ENCODE measurements at places on chromosomes 6 and 20. TPM values are rescaled to one million over a fixed set of nuclear protein-coding genes. Genes with fewer than 3 reads are reported as not detected.

DNA sequence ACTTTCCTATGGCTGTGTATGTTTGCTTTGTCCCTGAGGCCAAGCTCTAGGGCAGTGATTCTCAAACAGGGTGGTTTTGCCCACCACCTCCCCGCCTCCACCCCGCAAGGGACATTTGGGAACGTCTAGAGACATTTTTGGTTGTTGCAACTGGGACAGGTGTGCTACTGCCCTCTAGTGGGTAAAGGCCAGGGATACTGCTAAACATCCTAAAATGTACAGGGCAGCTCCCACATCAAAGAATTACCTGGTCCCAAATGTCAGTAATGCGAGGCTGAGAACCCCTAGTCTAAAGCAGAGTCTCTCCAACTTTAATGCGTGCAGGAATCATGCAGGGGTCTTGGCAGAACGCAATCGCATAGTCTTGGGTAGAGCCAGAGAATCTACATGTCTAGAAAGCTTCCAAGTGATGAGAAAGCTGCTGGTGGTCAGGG is 5.1 kb downstream of the KCNS1 start:
- H3K4me3 ChIP-seq, result no peak overlapping the region
- no peaks in the 10 kb centered on the region for H3K4me1 ChIP-seq
- no peak overlapping the region for H3K27ac ChIP-seq
- H3K36me3 ChIP-seq, result no peaks in the 10 kb centered on the region
- H3K27me3 ChIP-seq, result peaks cover 14% of the 10 kb centered on the region
- peak; percentile 46 for DNase-seq

BPI gene
- polyA plus RNA-seq, result not detected

DNA sequence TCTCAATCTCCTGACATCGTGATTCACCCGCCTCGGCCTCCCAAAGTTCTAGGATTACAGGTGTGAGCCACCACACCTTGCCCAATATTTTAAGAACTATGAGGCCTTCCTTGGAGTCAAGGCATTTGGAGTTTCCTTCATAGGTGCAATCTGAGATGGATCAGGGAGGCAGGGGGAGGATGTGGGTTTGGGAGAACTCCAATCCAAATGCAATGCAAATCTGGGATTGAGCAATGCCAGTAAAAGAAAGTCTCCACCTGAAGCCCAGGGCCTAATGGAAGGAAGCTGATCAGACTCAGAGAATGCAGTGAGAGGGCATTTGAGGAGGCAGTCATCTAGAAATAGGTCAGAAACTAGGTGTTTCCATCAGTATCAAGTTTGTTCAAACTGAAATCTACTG is 21.2 kb downstream of the RSPH3 start:
- no peaks in the 10 kb centered on the region for H3K4me1 ChIP-seq
- no peaks in the 10 kb centered on the region for H3K36me3 ChIP-seq
- no peak overlapping the region for H3K4me3 ChIP-seq
- no peak overlapping the region for H3K27ac ChIP-seq
- no peaks in the 10 kb centered on the region for H3K27me3 ChIP-seq

TP53TG5 gene
- 0.19 TPM for polyA plus RNA-seq

GRCh38 chr20:24678351-24679106 is 209.1 kb downstream of the SYNDIG1 start:
- H3K27me3 ChIP-seq, result peaks cover 2% of the 10 kb centered on the region
- no peak overlapping the region for H3K4me3 ChIP-seq
- no peak overlapping the region for H3K27ac ChIP-seq
- no peak for DNase-seq
- no peaks in the 10 kb centered on the region for H3K4me1 ChIP-seq

TSHZ2 gene
- 2.9 TPM for polyA plus RNA-seq

C6orf15 gene
- polyA plus RNA-seq, result not detected

GRCh38 chr6:87700397-87701343 is 1.4 kb downstream of the AKIRIN2 start:
- H3K4me1 ChIP-seq, result peaks cover 5% of the 10 kb centered on the region
- H3K4me3 ChIP-seq, result peak overlapping the region; percentile 99
- no peaks in the 10 kb centered on the region for H3K27me3 ChIP-seq
- H3K36me3 ChIP-seq, result peaks cover 9% of the 10 kb centered on the region

DNA sequence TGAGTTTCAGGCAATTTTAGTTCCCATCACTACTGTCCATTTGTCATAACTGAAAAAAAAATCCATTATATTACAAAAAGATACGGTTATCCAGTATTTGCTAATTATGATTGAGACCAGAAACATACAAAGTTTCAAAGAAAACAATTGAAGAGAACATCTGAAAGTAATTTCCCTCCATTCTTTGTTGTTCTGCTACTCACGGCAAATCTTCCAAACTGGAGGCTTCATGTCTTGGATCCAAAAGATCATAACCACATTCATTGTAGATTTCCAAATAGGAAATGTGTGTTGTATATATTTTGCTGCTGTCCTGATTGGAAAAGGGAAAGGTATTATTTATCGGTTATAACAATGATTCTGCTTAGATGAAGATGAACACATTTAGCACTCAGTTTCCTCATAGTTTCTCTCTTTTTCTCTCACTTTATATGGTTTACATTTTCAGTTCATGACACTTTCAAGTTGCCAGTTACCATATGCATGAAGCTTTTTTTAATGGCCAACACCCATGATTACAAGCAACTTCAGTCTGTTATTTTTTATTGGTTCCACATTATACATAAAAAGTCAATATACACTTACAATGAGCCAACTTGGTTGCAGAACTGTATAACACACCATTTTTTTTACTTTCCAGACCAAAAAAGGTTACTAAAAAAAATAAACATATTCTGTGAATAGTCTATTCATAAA is 90.4 kb downstream of the KIF6 start:
- H3K36me3 ChIP-seq, result no peaks in the 10 kb centered on the region
- H3K27ac ChIP-seq, result no peak overlapping the region
- no peak overlapping the region for H3K4me3 ChIP-seq
- H3K4me1 ChIP-seq, result no peaks in the 10 kb centered on the region
- no peaks in the 10 kb centered on the region for H3K27me3 ChIP-seq

GRCh38 chr6:126718600-126719327 is 378.8 kb downstream of the CENPW start:
- H3K27me3 ChIP-seq, result no peaks in the 10 kb centered on the region
- no peak overlapping the region for H3K27ac ChIP-seq
- no peak for DNase-seq
- H3K36me3 ChIP-seq, result no peaks in the 10 kb centered on the region
- no peaks in the 10 kb centered on the region for H3K4me1 ChIP-seq

TPD52L1 gene
- 20.8 TPM for polyA plus RNA-seq

DNA sequence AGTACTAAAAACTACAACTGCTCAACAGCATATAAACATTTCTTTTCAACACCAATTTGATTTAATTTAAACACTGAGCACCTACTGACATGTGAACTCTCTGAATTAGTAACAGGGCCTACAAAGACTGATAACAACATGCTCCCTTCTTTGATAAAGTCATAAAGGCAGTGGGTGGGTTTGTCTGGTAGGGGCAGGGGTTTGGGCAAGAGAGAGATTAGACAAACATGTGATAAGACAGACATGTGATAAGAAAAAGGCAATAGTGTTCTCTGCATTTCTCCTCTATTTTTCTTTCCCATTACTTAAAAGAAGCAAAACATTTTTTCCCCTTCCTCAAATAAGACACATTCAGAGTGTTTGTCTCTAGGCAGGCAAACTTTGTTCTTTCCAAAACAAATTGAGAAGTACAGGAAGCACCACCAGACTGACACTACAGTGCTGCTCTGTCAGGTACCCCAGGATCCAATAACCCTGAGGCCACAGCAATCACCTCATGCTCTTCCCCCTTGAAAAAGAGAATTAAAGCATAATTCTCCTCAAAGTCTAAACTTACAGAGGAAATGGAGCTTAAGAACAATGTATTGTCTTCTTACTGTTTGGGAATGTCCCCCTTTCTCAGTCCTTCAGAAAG is 11.9 kb downstream of the C6orf52 start:
- H3K27ac ChIP-seq, result no peak overlapping the region
- DNase-seq, result no peak
- H3K4me3 ChIP-seq, result no peak overlapping the region
- H3K27me3 ChIP-seq, result no peaks in the 10 kb centered on the region
- H3K36me3 ChIP-seq, result peaks cover 3% of the 10 kb centered on the region
- H3K4me1 ChIP-seq, result no peaks in the 10 kb centered on the region

DNA sequence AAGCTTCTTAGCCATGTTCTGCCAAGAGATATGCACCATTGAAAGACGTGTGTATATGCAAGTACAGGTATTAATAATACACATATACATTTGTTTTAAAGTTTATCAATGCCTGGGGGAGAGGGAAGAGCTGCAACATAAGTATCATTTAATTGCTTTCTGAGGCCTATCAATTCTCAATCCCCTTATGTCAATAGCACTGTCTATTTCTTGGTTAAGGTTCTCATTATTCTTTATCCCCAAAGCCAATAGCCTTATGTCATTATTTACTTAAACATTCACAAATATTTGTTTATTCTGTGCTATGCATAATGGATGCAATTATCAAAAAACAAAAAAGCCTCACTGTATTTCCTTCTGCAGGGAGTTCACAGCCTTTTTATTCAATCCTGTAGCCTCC is 350.3 kb upstream of the KCNQ5 start:
- no peaks in the 10 kb centered on the region for H3K27me3 ChIP-seq
- H3K4me3 ChIP-seq, result no peak overlapping the region
- no peak for DNase-seq
- no peak overlapping the region for H3K27ac ChIP-seq

SLC35D3 gene
- polyA plus RNA-seq, result 0.04 TPM

DNA sequence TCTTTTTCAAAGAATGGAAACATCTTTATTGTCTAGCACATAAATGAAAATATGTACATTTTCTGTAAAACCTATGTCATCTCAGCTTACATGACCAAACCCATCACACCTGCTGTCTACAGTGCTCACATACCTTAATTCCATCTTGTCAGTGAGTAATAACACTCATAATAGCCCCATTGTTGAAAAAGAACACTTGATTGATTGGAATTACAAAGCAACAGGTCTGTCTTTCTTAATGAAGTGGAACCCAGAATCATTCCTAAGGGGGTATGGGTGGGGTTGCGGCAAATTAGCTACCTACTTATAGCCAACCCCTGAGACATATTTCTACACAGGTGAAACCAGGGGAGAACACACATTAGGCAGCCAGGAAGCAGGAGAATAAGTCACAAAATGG is 20.2 kb downstream of the ADGRF4 start:
- H3K27ac ChIP-seq, result no peak overlapping the region
- no peak overlapping the region for H3K4me3 ChIP-seq
- no peaks in the 10 kb centered on the region for H3K4me1 ChIP-seq
- no peaks in the 10 kb centered on the region for H3K36me3 ChIP-seq
- no peaks in the 10 kb centered on the region for H3K27me3 ChIP-seq
- no peak for DNase-seq

PNLDC1 gene
- polyA plus RNA-seq, result 0.04 TPM

PGC gene
- 12.2 TPM for polyA plus RNA-seq

C20orf144 gene
- 0.41 TPM for polyA plus RNA-seq

CALHM5 gene
- polyA plus RNA-seq, result under 0.01 TPM

GRCh38 chr20:45485388-45485787 is 15.8 kb downstream of the WFDC2 start:
- no peaks in the 10 kb centered on the region for H3K4me1 ChIP-seq
- DNase-seq, result peak; percentile 41
- H3K36me3 ChIP-seq, result no peaks in the 10 kb centered on the region
